Activated T-cell treated with anti-CD3 and anti-CD28 coated beads for 4 hours (primary cell): ENCODE measurements at places on chromosomes 1 and 21.

- no peak for DNase-seq
Observed at GRCh38 chr1:89637496-89637895, 4.6 kb downstream of the LRRC8C start.

DNA sequence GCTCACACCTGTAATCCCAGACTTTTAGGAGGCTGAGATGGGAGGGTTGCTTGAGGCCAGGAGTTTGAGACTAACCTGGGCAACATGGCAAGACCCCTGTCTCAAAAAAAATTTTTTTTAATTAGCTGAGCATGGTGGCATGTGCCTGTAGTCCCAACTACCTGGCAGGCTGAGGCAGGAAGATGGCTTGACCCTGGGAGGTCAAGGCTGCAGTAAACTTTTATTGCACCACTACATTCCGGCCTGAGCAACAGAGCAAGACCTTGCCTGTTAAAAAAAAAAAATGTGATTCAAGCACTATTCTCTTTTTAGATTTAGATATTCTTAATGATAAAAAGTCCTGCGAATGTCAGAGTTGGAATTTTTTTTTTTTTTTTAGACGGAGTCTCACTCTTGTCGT lies 102.5 kb upstream of the L1TD1 start:
- no peak for DNase-seq

DNA sequence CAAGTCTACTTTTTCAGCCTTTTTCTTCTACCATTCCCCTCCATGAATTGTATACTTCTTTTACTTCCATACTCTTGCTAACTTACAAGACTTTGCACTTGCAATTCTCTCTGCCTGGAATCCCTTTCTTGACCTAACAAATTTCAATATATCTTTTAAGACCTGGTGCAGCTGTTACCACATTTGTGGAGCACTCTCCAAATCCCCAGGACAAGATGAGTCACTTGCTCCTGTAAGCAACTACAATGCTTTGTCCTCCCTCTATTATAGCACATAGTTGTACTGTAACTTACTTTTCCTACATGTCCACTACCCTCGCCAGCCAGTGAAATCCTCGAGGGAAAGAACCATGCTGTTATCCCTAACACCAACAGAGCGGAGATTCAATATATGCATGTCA lies 43.1 kb downstream of the WARS2 start:
- no peak for DNase-seq

DNA sequence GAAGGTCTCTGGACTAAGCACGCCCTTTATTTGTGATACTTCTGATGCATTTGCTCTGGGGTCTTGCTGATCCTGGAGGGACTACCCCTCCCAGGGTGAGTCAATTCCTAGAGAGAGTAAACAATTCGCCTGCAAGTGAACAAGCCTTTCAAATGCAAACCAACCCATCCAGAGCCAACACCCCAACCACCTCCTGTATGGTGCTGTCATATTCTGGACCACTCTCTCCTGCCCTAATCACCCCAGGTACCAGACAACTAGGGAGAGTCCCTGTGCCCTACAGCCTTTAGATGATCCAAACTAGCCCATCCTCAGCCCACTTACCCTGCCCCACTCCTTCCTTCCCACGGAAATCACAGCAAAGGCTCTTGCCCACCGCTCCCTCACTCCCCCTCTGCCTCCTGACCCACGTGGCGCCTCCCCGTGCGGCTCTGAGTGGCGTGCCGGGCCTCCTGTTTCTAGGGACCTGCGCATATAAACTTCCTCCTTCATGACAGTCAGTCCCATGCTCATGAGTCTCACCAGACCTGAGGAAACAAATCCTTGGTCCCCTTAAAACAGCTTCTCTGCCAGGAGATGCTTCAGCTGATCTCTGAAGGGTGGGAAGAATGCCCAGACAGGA lies 37.2 kb downstream of the ACTA1 start:
- no peak for DNase-seq

- no peak for DNase-seq
Observed at GRCh38 chr1:117059334-117059677, 820 bp upstream of the TTF2 start.

GRCh38 chr1:244896550-244896949 lies 32.2 kb upstream of the HNRNPU start:
- no peak for DNase-seq

DNA sequence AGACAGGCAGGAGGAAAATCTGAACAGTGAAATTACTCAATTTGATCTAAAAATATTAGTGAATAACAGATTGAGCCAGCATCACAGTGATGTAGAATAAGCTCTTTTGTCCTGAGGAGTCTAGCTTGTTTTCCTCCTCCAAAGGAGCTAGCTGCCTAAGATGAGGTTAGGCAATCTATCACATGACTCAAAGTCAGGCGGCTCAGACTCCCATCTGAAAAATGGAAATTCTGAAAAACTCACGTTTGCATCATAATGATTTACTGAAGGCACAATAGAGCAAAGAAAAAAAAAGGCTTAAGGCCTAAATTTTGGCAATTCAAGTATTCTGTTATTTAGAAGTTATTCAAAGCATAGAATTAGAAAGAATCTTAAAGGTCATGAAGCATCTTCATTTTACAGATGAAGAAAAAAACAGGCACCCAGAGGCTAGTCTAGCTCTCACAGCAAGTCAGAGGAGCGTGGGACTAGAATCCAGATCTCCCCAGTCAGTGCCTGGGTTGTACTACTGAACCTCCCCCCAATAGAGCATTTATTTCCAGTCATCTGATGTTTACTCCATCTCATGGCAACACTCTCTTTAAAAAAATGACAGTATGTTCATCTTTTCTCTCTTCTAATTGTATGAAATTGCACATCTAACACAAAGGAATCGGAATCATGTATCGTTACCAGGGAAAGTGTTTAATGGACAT lies 62.5 kb upstream of the ATF3 start:
- DNase-seq, result no peak

- DNase-seq, result no peak
Observed at GRCh38 chr1:160399544-160400222, 681 bp upstream of the VANGL2 start.

GRCh38 chr1:169491845-169492281 lies 6.1 kb upstream of the SLC19A2 start:
- DNase-seq, result no peak

DNA sequence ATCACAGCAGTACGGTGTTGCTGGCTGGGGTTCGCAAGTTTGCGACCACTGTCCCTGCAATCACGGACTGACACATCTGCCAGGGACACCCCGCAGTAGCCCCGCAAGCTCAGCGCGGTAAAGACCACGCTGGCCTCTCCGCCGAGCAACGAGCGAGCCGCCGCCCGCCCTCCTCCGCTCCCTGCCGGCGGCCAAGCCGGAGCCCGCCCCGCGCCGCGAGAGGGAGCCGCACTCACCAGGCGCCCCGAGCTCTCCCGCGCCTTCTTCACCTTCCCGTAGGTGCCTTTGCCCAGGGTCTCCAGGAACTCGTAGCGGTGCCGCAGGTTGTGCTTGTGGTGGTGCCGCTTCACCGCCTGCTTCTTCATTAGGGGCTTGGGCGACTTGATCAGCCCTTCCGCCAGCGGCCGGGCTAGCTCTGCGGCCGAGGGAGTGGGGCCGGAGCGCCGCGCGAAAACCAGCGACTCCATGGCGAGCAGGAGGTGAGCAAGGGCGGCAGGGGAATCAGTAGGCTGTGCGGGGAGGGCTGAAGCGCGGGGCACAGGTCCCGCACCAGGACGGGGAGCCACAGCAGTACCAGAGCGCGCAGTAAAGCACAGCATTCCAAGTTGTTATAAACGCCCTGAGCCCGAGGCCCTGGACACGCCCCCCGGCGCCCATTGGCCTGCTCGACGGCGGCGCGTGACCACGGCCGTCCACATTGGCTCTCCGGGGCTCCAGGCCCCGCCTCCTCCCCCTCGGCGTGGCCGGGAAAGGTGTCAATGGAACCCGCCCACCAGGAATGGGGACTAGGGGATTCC lies at the start of gene NUAK2:
TSS of gene NUAK2 (minus strand) at position 584 of the 797 bp plus-strand sequence. CDS start at position 467, 117 bp downstream.
- peak; percentile 80 for DNase-seq

DNA sequence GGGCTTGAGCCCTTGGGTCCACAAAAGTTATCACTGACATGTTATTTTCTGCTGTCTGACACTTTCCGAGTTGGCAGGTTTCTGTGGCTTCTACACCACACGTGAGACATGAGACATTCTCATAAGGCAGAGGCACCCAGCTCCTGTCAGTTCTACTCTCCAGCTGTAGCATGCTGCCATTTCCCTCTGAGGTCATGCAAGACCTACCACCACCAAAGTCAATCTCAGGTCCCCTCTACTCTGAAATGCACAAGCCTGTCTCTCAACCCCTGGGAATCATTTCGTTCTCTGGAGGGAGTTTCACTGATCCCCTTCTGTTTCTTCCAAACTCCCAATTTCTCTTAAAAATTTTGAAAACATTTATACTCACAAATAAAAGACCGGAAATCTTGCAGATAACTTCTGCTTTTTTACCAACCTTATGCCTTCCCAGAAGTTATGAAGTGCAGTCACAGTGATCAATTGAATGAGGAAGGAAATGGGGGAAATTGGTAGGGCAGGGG lies 39.5 kb upstream of the CR2 start:
- no peak for DNase-seq

DNA sequence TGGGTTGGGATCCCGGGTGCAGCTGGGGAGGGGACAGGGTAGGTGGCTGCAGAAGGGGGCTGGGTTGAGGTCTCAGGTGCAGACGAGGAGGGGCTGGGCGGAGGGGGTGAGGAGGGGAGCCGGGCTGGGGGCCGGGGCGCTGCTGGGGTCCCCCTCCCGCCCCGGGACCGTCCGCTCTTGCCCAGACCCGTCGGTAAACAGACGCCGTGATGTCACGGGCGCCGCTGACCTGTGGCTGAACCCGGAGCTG lies 22.3 kb downstream of the DHRS3 start:
- no peak for DNase-seq

- no peak for DNase-seq
Observed at GRCh38 chr1:68232289-68233148, at the start of gene WLS. Gene WLS (minus strand): TSS chr1:68232523. CDS start chr1:68232299, 224 bp downstream.

DNA sequence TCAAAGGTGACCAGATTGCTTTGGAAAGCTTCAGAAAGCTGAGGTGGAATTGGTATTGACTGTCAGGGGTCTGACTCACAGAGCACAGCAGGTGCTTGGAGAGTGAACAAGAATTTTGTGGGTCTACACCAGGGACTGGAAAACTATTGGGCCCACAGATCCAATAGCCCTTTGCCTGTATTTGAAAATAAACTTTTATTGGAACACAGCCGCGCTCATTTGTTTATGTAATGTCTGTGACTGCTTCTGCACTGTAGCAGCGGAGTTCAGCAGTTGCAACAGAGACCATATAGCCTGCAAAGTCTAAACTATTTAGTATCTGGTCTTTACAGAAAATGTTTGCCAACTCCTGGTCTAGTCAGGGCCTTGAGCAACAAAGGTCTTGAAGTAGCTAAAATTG lies 315.6 kb downstream of the NFIA start:
- DNase-seq, result no peak

- DNase-seq, result no peak
Observed at GRCh38 chr1:159916242-159917051, 8.9 kb downstream of the TAGLN2 start.

- no peak for DNase-seq
Observed at GRCh38 chr1:208154040-208154439, 90.1 kb downstream of the PLXNA2 start.

- no peak for DNase-seq
Observed at GRCh38 chr1:196661345-196661744, 9.5 kb downstream of the CFH start.
